Trophoblast cell (in vitro differentiated cells and primary cell): ENCODE measurements at places on chromosomes 16 and 17.
A peak's percentile ranks its signal among the peaks of the same experiment; 100 is the strongest.

DNA sequence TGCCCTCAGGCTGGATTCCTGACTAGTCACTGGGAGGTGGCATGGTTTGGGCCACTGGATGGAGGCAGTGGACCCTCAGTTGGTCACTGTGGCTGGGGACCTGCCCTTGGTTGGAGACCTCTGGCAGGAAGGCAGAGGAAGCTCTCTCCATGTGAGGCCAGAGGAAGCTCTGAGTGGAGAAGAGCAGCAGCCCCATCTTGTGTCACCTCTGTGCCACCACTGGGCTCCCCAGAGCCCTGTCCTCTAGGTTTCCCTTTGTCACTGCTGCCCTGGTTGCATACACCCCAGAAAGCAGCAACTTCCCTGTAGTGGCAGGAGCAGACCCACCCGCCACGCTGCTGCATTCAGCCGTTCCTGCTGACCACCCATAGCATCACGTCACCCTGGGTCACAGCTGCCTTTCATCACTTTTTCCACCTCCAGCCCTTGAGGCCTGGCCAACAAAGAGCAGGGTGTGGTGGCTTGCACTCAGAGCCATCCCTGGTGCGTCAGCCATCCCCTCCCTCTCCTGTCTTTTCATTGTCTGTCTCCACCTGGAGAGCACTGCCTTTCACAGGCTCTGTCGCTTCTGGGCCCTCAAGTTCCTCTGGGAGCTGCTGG lies 11.9 kb downstream of the CTRL start:
- H3K36me3 ChIP-seq = peaks cover 15% of the 10 kb centered on the region
- peaks cover 22% of the 10 kb centered on the region for H3K4me1 ChIP-seq
- H3K27ac ChIP-seq = no peak overlapping the region
- H3K27me3 ChIP-seq = no peaks in the 10 kb centered on the region
- DNase-seq = no peak

GRCh38 chr17:17685775-17686291 lies 4.6 kb downstream of the RAI1 start:
- H3K27me3 ChIP-seq = no peaks in the 10 kb centered on the region
- H3K4me3 ChIP-seq = no peak overlapping the region
- H3K4me1 ChIP-seq = peaks cover 31% of the 10 kb centered on the region
- peak; percentile 36 for DNase-seq
- H3K27ac ChIP-seq = peak overlapping the region; percentile 96
- no peaks in the 10 kb centered on the region for H3K36me3 ChIP-seq

DNA sequence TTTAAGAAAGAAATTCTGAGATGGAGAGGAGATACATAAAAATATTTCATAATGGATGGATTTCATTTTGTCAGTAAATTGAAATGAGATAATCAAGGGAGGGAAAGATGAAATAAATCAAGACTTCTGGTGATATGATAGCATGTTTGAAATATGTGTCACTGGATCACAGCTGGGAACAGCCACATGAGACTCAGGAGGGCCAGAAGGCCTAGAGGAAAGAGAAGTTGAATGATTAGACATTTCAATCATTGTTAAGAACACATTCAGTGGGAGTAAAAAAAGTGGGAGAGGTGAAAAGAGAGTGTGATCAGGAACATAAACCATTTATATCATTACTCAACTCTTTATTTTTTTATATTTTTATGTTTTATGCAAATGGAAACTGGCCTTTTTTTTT lies 933.4 kb downstream of the KCNJ2 start:
- H3K27ac ChIP-seq = no peak overlapping the region
- H3K4me1 ChIP-seq = no peaks in the 10 kb centered on the region
- DNase-seq = no peak
- H3K36me3 ChIP-seq = no peaks in the 10 kb centered on the region
- H3K27me3 ChIP-seq = no peaks in the 10 kb centered on the region

DNA sequence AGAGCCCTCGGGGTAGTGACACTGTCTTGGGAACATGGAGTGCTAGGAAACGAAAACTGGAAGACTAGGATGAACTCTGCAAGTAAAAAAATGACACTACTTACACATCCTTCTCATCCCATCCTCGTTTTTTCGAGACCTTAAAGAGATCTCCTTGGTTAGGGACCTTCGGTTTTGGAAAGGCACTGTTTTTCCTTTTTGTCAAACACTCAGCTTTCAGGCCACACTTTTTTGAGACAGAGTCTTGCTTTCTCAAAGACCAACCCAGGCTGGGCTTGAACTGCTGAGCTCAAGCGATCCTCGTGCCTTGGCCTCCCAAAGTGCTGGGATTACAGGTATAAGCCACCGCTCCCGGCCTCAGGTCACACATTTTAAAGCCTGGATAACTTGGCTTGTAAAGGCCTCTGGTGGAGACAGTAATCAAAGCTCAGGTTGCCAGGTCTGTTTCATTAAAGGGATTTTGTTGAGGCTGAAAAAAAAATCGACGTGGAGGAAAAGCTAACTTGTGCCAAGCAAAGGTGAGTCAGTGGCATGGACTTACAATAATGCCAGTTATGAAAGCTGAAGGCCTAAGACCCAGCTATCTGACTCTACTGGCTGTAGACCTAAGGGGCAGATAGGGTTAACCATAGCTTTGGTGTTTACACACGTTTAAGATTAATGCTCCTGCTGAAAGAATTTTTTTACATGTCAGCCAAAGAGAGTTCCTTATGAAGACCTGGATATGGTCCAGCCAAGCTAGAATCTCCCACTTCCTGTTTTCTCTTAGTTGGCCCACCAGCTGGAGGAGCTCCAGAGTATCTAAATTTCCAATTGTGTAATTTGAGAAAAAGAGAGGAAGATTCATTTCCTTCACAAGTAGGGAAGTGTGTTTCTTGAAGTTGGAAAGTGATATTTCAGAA lies 823 bp downstream of the NBR1 start:
- peak overlapping the region; percentile 78 for H3K4me3 ChIP-seq
- H3K27me3 ChIP-seq = no peaks in the 10 kb centered on the region
- DNase-seq = peak; percentile 61
